ENCODE measurements at places on chromosomes 16 and 17.

DNA sequence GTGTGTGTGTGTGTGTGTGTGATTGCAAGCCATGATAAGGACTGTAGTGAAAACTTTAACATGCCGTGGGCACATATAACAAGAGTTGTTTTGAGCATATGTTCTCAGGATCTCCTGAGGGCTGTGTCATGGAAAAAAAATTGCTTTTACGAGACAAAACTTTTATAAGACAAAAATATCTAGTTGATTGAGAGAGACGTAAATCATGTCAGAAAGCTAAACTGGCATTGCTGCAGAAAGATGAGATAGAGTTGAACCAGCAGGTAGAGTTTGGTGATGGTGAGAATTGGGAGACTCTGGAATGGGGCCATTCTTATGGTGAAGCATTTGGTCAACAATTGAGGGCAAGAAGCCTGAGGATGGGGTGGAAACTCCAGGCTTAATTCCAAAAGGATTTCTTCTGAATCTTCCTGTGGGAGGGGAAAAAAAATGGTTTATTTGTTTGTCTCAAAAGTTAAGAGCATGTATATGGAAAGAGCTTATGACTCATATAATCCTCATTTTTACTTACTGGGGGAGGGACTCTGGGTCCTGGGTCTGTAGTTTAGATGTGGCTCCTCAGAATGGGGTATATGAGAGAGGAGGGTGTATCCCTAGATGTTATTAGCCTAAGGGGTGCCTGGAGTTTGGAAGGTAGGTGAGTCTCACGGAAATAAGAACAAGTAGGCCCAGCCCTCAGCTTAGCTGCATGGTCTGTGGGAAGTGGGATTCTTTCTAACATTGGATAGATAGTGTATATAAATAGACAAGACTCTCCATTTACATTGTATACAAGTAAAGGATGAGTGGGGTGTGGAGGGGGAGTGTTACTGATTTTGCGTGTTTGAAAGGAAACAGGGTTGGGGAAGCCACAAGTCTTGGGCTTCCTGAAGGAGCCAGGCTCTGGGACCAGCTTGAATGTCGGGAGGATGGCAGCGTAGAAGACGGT is 7.1 kb downstream of the MINK1 start:
- DNase-seq = no peak

DNA sequence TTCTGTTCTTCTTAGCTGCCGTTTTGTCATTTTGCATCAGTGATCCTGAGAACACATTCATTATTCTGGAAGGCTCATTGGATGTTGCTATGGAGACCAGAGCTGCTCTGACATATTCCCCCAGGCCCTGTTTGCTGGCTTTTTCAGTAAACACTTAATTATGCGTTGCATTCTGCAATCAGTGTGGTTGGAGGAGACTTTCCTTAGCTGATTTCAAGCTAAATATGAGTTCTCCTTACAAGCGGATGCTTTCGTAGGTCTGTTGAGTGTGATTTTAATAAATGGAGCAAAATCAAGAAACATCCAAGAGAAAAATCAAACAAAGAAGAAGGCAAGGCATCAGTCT is 38.2 kb upstream of the NUDT7 start:
- DNase-seq = no peak

GRCh38 chr17:28997806-28998205 is 8.0 kb downstream of the SEZ6 start:
- DNase-seq = no peak

DNA sequence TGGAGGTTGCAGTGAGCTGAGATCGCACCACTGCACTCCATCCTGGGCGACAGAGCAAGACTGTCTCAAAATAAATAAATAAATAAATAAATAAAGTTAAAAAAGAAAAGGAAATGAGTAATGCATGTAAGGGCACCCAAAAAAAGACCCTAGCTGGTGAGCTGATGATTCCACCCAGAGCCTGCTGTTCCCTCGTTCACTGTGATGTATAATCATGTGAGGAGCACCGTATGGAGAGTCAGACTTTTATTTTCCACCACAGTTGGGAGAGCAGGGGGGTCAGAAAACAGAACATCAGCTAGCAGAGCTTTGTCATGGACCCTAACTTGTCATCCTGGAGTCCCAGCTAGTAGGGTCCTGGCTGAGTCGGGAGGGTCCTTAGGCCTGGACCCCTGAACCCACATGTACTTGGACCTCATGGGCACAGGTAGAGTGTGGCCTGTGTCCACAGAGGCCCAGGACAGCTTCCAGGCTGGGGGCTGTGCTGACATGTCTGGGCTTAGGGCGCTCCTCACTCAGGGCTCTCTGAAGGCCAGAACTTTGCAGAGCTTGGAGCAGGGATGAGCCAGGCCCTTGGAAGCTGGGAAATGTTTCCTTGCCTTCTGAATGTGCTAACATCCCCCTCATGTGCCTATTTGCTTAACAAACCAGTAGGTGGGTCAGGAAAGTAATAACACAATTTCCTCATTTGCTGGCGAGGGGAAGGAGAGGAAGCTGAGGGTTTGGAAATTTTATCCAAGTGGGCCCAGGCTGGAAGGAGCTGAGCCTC is 18.8 kb upstream of the LASP1NB start:
- no peak for DNase-seq

DNA sequence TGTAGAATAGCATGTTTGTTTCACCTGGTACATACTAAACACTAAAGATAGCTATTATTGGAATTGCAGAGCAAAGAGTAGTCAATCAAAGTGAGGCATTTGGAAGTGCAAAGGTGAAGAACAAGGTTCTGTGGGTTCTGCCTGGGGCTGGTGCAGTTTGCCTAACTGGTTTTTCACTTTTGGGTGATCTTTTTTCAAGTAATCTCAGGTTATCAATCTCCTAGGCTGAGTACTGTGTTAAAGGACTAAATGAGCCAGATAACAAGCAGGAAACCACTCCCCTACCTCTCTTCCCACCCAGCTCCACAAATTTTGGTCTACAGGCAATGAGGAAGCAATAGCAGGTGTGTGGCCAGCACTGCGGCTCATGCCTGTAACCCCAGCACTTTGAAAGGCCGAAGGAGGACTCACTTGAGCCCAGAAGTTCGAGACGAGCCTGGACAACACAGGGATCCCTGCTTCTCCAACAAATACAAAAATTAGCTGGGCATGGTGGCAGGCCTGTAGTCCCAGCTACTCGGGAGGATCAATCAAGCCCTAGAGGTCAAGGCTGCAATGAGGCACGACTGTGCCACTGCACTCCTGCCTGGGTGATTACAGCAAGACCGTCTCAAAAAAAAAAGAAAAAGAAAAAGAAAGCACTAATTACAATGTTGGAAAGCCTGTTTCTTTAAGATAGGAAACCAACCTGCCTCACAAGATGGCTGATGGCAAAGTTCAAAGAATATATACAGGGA is 2.0 kb upstream of the NTAN1 start:
- DNase-seq = no peak

GRCh38 chr16:56310690-56311089 is 114.7 kb downstream of the AMFR start:
- DNase-seq = no peak

DNA sequence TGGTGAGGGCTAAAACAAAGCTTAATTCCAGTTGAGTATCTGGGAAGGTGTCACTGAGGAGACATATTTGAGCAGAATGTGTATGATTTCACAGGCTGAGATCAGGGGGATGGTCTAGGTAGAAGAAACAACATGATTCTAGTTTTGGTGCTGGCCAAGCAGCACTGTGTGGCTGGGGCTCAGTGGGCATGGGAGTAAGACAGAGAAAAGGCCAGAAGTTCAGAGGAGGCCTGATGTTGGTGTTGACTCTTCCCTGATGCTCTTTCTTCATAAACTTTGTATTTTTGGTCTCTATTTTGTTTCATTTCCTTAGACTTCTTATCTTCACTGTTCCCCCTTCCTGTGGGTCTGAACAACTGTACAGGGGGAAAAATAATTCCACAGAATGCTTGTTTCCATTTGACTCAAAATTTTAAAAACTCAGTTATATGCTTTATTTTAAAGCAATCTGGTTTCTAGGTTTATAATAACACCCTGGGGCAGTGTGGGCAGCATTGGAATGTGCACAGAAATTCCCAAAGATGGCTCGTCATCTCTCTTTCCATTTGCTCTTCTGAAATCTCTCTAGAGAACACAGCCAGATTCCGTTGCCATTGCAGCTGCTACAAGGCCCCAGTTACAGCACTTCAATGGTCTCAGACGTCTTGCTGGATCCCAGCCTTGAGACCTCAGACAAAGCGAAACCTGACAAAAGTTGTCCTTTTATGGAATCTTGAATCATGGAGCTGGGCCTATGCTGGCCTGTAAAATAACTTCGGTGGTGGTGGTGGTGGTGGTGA is 68.3 kb downstream of the SNX11 start:
- DNase-seq = no peak
